Neural crest cell (in vitro differentiated cells): ENCODE measurements at places on chromosomes 2 and 18.

DNA sequence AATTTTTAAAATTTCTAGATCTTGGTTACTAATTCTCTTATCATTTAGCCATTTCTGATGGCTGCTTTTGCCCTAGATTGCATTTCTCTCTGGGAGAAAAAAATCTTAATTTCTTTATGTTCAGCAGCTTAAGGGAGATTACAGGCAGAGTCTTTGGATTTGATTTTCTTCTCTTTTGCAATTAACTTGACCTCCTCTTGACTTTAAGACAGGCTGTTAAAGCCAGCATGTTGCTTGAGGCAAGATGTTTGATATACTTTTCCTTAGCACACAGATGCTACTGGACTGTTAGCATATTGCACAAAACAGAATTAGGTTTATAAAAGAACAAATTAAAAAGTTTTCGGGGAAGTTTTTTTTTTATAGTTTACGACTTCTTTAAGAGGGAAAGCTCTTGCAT lies 50.0 kb downstream of the XRCC5 start:
- no peak for DNase-seq

DNA sequence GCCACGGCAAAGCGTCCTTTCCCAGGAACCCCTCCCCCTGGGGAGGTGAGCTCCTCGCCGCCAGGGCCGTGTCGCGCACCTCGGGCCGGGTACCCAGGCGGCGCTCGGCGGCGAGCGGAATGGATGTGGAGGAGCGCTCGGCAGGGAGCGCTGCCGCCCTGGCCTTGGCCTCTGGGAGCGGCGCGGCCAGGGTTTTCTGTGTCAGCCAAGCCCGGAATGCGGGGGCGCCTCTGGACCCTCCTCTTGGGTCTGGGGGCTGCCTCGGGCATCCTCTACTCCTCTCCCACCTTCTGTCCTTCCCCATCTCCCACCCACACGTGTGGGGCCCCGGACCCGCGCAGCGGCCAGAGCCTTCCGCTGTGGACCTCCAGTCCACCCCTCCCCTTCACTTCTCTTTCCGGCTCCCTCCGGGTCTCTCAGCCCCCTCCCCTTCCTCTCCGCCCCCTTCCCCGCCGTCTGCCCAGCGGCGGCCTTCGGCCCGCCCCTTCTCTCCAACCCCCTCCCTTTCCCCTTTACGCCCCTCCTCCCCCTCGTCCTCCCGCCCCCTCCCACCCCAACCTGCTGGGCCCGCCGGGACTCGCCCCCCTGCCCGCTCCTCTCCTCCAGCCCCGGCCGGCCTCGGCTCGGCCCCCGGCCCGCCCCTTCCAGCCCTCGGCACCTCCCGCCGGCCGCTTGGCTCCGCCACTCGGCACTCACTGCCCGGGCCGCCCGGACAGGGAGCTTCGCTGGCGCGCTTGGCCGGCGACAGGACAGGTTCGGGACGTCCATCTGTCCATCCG lies at the start of gene MERTK:
Gene MERTK, plus strand, starts transcription at position 684 of the 779 bp plus-strand sequence. CDS start 129 bp downstream, outside the sequence.
- DNase-seq = peak; percentile 81

- no peak for DNase-seq
Measured at GRCh38 chr2:208983486-208983885, 440.4 kb upstream of the MAP2 start.

- DNase-seq = no peak
Measured at GRCh38 chr18:23334569-23334968, 118.5 kb upstream of the RIOK3 start.

DNA sequence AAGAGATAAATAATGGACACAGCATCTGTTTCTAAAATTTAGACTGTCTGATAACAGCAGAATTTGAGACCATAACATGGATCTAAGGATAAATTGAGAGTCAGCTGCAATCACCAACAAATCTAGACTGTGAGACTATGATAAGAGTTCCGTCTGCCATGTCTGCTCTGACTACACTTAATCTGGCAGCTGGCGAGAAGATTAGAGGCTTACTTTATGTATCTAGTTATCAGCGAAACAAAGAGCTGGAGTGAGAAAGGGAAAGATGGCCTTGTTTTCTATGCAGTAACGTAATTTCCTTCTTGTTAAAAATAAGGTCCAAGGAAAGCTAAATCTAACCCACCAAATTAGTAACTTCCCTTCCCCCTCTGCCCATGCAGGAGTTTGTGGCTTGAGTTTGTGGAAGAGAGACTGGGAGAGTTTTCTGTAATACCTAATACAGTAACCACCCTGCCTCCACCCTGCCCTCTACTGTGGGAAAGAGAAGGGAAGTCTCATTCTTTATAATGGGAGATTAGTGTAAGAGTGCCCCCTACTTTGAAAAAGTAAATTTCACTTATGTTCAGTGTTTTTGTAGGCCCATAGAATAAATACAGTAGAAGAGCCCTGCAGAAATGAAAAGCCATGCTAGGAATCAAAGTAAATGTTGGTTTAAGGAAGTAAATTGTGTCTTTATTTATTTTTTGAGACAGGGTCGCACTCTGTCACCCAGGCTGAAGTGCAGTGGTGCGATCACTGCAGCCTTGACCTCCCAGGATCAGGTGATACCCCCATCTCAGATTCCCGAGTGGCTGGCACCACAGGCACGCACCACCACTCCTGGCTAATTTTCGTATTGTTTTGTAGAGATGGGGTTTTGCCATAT lies 27.5 kb downstream of the EML4 start:
- no peak for DNase-seq

DNA sequence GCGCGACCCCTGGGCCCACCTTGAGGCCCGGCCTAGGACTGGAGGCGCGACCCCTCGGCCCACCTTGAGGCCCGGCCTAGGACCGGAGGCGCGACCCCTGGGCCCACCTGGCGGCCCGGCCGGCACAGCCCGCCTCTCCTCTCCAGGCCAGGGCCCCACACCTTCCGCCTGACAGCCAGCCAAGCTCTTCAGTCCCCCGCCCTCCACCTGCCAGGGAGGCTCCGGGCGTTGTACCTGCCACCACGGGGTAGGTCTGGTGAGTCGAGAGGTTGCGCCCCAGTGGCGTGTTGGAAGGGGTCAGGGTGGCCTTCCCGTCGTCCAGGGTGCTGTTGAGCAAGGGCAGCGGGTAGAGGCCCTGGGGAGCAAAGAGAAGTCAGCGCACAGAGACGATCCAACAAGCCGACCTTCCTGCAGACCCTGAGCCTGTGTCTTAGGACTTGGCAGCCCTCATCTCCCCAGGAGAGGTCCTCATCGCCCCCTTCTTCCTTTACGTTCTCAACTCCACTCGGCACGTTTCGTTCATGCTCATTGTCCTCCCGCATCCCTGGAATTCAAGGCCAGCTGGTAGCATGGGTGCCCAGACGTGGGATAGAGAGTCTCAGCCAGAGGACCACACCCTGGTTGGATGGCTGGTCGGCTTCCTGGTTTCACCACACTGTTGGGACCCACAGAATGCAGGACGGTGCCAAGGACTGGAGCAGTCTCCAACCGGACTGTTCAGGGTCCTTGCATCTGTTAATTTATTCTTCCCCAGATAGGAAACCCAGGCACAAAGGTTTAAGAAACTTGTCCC lies 42.2 kb downstream of the PAX8 start:
- DNase-seq = no peak

DNA sequence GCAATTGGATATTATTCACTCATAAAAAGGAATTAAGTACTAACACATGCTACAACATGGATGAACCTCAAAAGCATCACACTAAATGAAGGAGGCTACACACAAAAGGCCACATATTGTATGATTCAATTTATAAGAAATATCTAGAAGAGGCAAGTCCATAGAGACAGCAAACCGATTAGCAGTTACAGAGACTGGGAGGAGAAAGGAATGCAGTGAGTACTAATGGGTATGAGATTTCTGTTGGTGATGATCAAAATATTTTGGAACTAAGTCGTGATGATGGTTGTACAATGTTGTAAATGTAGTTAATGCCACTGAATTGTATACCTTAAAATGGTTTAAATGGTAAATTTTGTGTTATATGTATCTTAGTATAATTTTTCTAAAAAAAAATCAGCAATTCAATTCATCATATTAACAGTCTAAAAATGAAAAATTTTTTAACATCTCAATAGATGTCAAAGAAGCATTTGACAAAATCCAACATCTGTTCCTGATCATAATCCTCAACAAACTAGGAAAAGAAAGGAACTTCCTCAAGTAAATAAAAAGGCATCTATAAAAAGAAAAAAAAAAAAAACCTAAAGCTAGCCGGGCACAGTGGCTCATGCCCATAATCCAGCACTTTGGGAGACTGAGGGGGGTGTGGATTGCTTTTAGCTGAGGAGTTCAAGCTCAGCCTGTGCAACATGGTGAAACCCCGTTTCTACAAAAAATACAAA lies 98.1 kb downstream of the TGIF1 start:
- DNase-seq = no peak

GRCh38 chr18:51655327-51655698 lies 457.8 kb upstream of the MEX3C start:
- no peak for DNase-seq

DNA sequence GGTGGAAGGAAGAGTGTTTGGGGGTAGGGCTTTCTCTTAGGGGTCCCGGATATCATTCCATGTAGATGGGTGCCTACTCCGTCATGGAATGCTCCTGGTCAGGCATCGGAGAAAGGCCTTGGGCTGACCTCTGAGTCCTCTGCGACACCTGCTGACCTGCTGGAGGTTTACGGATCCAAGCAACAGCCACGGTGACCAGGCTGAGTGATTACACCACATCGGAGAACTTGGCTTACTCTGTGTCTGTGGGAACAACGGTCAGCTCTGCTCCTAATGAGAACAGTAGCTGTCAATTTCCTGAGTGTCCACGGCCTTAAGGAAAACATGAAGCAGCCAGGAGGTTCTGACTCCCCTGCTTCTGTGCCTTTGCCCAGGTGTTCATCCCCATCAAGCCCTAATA lies 73.2 kb downstream of the TNP1 start:
- no peak for DNase-seq

GRCh38 chr2:189016311-189016861 lies 42.2 kb downstream of the COL3A1 start:
- no peak for DNase-seq

DNA sequence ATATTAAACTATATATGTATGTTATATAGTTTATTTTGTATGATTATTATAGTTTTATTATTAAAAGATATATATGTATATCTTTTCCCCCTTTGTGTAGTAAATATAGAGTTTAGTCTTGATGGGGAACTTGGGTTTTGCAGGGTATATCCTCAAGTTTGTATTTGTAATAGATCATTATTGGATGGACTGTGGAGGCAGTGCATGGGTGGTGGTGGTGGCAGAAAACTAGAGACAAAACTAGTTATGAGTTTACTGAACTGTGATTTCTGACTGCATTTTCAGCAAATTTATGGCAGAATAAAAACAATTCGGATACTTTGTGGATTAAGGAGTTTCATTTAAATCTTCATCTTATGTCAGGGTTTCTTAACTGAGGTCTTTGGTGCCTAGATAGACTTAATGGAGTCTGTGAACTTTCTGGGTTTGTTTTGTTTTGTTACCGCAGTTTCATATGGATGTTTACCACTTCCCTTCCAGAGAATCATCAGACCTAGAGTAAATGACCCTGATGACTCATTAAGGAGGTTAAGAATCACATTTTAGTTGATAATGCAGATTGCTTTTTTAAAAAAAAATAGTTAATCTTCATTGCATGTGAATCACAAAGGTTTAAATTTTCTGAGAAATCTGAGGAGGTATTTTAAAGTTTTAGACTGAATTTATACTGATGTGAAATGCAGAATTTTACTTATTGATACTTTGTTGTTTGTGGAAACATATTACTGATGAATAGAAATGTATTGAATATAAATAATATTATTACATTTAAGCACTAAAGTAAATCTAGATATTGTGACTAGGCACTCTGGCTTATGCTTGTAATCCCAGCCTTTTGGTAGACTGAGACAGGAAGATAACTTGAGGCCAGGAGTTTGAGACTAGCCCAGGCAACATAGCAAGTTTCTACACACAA lies 14.5 kb downstream of the EPC2 start:
- DNase-seq = no peak

GRCh38 chr2:43321446-43321845 lies 95.0 kb upstream of the ZFP36L2 start:
- no peak for DNase-seq

DNA sequence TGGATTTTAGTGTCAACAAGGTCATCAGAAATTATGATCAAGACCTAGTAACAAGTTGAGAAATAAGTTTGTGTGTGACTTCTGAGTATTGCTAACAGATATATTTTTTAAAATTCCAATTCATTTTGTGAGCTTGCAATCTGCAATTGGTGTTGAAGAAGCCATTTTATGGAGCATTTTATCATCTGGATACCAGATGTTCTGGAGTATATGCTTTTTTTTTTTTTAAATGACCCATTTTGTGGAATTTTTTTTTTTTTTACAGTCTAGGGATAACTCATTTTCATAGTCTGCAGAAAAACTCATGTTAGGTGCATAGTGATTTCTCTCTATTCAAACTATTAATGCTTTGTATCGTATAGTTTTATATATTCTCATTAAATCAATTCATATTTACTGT lies 12.6 kb downstream of the QPCT start:
- no peak for DNase-seq

- no peak for DNase-seq
Measured at GRCh38 chr2:109525836-109526235, 87.9 kb downstream of the SEPTIN10 start.

GRCh38 chr2:12884713-12885282 lies 168.1 kb downstream of the TRIB2 start:
- DNase-seq = no peak

- DNase-seq = no peak
Measured at GRCh38 chr2:190481339-190481738, 53.2 kb downstream of the NEMP2 start.

GRCh38 chr2:216307496-216307895 lies 64.8 kb downstream of the MARCHF4 start:
- no peak for DNase-seq

- no peak for DNase-seq
Measured at GRCh38 chr2:205755923-205756322, 73.6 kb downstream of the NRP2 start.

- peak; percentile 30 for DNase-seq
Measured at GRCh38 chr18:32771169-32771751, 1.6 kb downstream of the KLHL14 start.

- no peak for DNase-seq
Measured at GRCh38 chr2:237901932-237902850, 42.8 kb downstream of the RAMP1 start.

GRCh38 chr2:2656115-2657011 lies 325.3 kb upstream of the MYT1L start:
- DNase-seq = peak; percentile 23
